AG09319 (cell line): ENCODE measurements at places on chromosomes 4 and X.

GRCh38 chr4:121666091-121666679 lies 30.6 kb downstream of the ANXA5 start:
- no peak for DNase-seq

- no peak for DNase-seq
These were observed 810.5 kb upstream of the ADGRL3 start for GRCh38 chr4:60389633-60390032.

GRCh38 chr4:23942471-23942870 lies 52.6 kb upstream of the PPARGC1A start:
- DNase-seq = no peak

- no peak for DNase-seq
These were observed 63.1 kb downstream of the SLC10A7 start for GRCh38 chr4:146458594-146458993.

DNA sequence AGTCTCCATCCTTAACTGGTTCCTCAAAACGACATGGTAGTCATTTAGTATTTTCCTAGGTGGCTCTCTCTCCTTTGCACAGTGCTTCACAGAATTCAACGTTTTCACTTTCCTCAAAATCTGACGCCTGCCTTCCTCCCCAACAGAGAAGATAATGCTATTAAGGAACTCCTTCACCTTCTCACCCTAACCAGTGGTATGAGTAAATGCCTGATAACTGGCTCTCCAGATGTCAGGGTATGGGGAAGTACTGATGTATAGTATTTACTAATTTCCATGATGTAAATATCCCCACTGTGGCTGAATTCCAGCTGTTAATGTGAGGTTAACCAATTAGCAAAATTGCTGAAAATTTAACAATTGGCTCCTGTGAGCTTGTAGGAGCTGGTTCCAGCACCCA lies 28.8 kb upstream of the NSUN7 start:
- DNase-seq = no peak

DNA sequence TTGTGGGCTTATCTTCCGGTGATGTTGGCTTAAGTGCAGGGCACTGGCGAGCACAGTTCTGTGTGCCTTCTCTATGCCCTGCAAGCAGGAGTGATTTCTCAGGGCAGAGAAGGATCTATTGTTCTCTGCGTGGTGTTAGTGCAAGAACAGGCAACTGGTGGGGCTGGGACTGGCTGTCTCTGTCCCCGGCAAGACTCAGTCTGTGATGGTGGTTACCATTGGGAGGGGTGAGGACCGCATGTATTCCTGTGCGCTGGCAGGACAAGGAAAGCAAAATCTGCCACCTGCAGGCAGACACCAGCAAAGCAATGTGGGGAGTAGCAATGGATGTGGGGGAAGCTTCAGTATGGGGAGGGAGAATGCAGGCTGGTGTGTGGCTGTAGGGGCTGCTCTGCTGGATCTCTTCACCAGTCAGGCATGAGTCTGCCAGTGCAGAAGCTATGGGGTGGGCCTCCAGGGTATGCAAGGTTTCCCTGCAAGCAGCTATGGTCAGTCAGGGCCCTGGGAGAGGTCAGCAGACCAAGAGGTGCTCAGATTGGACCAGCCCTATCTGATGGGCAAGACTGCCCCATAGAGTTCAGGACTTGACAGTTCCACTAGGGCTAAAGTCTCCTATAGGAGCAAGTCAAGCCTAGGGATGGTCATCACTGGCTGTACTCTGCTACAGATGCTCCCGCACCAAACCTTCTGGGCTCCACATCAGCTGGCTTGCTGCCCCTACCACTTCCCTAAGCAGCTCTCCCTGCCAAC lies 16.8 kb downstream of the PF4 start:
- no peak for DNase-seq

DNA sequence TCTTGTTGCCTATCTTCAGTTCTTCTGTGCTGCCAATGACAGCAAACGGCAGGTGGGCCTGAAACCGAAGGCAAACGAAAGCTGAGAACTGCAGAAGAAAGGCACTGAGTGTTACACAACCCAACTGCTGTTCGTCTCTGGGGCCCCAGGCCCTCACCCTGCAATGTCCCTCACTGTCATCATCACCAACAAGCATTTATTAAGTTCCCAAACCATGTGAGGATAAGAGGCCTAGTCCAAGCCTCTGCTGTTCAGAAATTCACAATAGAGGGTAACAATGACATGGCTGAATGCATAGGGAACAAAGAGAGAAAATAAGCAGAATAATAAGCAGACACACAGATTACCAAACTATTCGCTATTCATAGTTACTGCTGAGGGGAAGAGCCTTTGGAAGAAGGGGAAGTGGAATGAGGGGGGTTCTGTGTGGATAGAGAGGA lies 34.5 kb upstream of the NKRF start:
- no peak for DNase-seq

DNA sequence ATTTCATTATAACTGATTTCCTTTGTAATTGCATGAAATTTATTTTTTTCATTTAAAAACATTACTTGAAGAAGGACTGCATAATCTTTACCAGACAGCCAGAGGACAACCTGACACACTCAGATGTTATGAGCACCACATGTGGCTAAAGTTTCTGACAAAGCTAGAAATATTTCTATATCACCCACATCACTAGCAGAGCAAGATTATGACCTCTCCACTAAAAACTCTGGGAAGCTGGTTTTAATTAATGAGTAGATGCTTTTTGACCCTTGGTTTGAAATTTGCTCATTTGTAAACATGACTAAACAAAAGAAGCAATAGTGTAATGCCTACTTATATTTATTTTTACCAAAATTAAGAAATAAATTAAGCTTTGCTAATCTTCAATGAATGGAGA lies 661.5 kb upstream of the EPHA5 start:
- DNase-seq = no peak

DNA sequence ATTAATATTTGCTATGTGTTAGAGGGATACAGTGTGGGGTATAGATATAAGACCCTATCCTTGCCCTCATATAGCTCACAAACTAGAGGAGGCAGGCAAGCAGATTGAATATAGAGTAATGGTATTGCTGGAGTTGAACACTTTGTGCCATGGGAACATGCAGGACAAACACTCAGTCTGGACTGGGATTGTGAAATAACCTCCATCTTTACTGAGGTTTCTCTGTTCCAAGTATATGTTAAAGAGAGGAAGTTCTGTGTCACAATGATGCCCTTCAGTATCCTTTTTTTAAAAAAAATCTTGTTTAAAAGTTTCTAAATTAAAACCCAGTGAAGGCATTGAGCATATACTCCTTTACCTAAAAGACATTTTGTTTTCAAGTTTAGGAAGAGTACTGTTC lies 8.7 kb downstream of the FABP2 start:
- DNase-seq = no peak

DNA sequence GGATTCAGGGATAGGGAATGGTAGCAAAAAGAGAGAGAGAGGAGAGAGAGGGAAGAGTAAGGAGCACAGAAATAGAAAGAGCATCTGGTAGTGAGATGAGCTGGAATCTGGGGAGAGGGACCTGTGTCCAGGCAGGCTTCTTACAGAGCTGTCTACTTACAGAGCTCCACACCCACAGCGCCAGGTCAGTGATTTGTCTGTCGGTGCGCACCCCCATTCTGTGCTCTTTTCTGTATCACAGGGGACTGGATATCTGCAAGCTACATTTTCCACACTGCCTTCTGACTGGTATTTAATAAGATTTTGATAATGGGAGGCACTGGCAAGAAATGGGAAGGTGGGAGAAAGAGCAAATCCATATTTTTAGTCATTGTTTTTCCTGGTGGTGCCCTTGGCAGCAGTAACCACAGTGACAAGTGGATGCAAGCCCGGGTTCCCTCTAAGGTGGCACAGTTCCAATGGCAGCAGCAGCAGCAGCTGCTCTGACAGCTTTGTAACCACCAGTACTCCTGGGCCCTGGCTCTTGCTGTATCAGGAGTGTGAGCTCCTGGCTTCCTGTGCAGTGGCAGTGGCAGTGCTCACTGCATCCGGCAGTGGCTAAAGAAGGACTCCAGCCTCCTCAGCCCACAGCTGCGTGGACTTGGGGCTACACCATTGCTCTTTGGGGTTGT lies 300.5 kb downstream of the TRIML1 start:
- DNase-seq = no peak

GRCh38 chrX:13721371-13721770 lies 13.0 kb downstream of the TRAPPC2 start:
- no peak for DNase-seq

GRCh38 chr4:8340781-8341241 lies 71.3 kb downstream of the HTRA3 start:
- DNase-seq = no peak

- DNase-seq = no peak
These were observed 831.7 kb upstream of the POU3F4 start for GRCh38 chrX:82676386-82676785.

DNA sequence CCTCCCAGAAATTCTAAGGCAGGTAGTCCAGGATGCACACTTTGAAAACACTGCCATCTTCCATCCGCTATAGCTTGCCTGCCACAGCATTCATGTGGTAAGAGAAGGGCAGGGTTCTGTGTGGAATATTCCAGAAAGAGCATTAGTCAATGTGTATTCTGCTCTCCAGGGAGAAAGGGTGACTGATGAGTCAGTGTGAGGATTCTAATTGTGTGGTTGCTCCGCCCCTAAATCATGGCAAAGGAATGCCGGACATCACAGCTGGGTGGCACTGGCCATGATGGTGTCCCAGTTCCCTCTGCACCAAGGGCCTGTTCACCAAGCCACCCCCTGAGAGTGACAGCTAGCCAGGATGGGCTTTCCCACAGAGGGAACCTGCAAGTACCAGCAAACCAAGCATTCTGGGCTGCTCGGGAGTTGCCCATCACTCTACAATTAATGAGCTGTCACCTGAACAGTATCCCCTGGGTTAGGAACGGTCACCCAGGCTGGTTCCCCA lies 9.5 kb downstream of the IDS start:
- no peak for DNase-seq

DNA sequence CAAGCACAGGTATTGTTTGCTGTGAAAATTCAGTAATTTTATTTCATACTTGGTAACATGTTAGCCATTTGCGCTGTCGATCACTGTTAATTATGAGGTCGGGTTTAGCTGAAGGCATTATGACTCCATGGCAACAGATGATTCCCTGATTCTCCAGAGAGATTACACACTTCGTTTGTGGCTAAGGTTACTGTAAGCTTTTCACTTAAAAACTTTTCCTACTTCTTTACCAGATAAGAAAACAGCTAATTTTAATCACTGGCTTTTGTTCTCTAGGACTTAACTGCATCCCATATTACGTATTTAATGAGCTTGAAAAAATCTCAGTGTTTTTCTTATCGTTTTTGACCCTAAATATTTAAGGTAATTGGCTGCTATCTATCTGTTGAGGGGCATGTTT lies 2.1 kb downstream of the GSTCD start:
- no peak for DNase-seq

GRCh38 chrX:17798921-17799320 lies 61.6 kb downstream of the SCML1 start:
- no peak for DNase-seq

- DNase-seq = no peak
These were observed 108.2 kb upstream of the SRD5A3 start for GRCh38 chr4:55237839-55238238.

GRCh38 chr4:76703123-76703490 lies 194.8 kb downstream of the SOWAHB start:
- no peak for DNase-seq

DNA sequence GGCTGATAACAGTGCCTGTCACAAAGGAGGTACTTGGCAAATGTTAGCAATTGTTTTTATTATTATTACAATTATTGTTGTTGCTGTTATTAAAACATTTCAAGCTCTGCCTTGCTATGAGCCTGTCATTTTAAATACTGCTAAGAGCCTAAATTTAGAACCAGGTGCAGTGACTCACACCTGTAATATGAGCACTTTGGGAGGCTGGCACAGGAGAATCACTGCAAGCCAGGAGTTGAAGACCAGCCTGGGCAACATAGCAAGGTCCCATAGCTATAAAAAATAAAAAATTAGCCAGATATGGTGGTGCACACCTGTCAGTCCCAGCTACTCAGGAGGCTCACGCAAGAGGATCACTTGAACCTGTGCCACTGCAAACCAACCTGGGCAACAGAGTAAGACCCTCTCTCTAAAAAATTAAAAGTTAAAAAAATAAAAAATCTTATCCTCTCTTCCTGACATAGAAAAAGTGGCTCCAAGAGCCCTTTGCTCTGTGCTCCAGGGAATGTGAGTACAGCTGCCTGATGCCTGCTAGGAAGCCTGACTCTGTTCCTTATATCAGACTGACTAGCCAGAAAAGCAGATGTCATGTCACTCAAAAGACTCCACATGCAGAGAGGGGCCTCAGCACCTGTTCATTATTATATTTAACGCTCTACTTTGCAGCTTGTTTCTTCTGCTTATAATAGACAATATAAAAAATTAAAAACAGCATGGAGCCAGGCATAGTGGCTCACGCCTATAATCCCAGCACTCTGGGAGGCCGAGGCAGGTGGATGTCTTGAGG lies 234.0 kb downstream of the OPHN1 start:
- no peak for DNase-seq

DNA sequence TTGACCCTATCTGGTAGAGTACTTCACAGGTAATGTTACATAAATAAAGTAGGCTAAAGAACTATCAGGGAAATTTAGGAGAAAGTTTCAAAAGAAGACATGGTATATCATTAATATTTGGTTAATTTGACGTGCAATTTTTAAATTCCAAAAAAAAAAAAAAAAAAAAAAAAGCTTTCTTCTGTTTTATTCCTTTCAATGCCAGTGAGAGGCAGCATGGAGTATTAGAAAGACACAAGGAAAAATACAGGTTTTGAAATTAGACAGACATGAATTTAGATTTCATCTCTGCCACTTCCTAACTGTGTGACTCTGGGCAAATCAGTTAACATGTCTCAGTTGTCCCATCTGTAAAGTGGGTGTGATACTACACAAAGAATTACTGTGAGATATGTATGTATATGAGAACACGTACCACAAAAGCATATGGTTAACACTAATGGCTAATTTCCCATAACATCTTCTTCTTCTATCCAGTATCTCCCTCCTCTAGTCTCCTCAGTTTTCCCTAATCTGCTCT lies 132.5 kb downstream of the GPC3 start:
- no peak for DNase-seq

DNA sequence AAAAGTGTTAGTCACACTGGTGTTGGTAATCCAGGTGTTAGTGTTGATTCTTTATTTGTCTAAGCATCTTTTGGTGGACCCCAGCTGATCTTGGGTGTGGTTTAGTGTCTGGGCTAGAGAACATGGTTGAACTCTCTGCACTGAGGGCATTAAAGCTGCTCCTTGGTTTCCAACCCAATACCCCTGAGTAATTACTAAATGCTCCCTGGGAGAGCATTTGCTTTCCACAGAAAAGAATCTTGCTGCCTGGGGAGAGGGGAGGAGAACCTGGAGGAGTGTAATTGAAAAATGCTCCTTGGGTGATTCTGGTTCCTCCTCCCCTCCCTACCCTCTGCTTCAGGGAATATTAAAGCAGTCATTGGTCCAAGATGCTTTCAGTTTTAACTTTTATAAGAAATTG lies 3.1 kb downstream of the GUCY1B1 start:
- no peak for DNase-seq

GRCh38 chr4:81786063-81786763 lies 314.5 kb upstream of the RASGEF1B start:
- DNase-seq = no peak

- no peak for DNase-seq
These were observed 18.0 kb downstream of the CMC4 start for GRCh38 chrX:155052738-155053498.
